Activated CD4-positive, alpha-beta T cell treated with anti-CD3 and anti-CD28 coated beads, Interleukin-2, amount 50 U/mL, for 48 hours (primary cell): ENCODE measurements at places on chromosomes 3 and 15.

DNA sequence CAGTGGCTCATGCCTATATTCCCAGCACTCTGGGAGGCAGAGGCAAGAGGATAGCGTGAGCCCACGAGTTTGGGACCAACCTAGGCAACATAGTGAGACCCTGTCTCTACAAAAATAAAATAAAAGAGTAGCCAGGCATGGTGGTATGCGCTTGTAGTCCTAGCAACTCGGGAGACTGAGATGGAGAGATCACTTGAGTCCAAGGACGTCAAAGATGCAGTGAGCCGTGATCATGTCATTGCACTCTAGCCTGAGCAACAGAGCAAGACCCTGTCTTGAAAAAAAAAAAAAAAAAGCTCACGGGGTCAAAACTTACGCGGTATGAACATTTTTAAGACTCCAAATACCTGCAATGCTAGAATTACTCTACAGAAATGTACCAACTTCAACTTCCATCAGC lies 37.1 kb upstream of the COLQ start:
- no peak for DNase-seq

DNA sequence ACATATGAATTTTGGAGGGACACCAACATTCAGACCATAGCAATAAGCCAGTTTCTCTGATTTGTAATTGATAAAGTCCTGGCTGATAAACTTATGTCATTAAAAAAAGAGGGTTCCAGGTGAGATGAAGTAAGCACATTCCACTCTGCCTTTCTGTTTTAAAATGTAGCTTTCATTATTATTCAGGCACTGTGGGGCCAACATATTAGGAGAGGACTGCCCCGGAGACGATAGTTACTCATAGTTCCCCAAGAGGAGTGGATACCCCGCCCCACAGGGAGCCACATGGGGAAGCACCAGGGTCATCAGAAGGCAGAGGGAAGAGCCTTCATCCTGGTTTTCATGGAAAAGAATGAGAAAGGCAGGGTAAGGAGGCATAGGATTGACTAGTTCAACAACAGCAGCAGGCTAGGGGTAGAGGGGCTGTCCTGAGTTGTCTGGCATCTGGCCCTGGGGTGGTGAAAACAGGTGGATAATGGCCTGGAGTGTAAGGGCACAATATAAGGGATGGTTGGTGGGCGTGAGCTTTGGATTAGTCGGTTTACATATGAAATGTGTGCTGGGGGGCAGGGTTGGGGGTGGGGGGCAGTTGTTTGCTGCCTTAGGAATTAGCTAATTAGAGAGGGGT lies 78.7 kb upstream of the PROK2 start:
- DNase-seq = no peak

- no peak for DNase-seq
Measured at GRCh38 chr3:24046214-24046613, 101.1 kb downstream of the NR1D2 start.

DNA sequence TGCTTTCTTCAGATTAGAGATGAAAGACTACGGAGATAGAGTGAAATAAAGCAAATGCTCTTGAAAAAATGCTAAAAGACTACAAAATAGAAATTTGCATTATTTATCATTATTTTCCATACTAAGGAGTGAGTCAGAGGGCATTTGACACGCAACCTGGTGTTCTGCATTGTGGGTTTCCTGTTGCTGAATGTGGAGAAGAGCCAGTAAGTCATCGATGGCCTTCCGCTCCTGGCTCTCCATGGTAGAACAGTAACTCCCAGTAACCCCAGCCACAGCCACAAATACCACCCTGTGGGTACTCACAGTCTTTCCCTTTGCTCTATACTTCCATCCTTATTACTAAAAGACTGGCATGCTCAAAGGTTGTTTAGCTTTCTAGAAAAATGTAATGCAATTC lies 61.5 kb downstream of the CGGBP1 start:
- DNase-seq = peak; percentile 50

DNA sequence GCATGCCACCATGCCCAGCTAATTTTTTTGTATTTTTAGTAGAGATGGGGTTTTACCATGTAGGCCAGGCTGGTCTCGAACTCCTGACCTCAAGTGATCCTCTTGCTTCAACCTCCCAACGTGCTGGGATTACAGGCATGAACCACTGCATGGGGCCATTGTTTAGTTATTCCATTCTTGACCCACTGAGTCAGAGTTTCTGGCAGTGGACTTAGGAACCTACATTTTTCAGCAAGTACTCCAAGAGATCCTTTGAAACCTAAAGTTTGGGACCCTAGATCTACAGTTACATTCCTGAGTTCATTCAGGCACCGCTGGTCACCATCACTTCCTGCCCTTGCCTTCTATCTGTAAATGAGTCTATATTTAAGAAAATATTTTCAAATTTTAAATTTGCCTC lies 1.4 kb upstream of the TNFSF10 start:
- DNase-seq = no peak

DNA sequence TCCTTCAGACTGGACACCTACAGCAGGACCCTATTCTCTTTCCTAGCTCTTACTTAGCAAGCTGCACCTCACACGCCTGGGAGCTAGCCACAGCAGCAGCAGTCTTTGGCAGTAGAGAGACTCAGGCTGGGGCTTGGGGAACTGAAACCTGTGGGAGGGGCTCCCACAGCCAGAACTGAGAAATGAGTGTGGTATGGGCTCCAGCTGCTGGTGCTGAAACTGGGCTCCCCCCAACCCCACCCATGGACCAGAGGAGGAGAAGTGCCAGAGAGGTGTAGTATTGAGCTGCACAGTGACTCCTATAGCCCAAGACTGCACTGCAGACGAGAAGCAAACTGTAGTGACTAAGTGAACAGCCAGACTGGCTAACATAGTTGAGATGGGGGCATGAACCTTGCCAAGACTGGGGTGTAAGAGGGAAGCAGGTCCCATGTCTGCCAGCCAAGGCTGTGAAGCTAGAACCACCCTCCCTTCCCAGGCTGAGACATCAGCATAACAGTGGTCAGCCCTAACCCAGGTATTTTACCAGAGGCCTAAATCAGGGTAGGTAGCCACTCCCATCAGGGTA lies 62.5 kb downstream of the MYO5A start:
- peak; percentile 70 for DNase-seq

GRCh38 chr15:101016581-101016980 lies 97.4 kb downstream of the LRRK1 start:
- no peak for DNase-seq

DNA sequence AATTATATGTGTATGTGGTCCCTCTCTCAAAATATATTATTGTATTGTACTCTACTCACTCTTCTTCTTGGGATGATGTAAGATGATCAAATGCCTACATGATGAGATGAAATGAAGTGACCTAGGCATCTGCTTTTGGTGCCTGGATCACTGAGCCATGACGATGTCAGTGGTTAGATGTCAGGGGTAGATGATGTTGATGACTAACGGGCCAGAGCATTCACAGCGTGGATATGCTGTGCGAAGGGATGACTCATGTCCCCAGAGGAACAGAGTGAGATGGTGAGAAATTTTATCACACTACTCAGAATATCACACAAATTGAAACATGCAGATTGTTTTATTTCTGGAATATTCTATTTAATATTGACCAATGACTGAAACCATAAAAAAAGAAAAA lies 233.9 kb upstream of the CADM2 start:
- no peak for DNase-seq

GRCh38 chr3:10515884-10516495 lies 10.6 kb upstream of the ATP2B2 start:
- no peak for DNase-seq

DNA sequence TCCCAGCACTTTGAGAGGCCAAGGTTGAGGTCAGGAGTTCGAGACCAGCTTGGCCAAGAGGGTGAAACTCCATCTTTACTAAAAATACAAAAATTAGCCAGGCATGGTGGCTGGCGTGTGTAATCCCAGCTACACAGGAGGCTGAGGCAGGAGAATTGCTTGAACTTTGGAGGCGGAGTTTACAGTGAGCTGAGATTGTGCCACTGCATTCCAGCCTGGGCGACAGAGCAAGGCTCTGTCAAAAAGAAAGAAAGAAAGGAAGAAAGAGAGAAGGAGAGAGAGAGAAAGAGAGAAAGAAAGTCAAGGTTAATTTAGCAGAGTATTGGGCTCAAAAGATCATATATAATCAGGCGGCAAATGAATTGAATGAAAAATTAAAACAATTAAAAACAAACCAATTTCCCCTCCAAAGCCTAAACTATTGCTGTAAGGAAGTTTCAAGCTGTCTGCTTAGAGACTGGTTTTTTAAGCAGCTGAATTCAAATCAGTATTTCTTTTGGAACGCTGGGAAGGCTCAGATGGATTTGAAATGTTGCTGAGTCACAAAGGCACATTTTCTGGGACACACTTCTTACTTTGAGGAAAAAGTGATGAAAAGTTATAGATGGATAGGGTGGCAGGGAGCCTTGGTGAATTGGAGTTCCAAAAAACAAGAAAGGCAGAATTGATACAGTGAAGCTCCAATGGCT lies 81.3 kb upstream of the BHLHE40 start:
- no peak for DNase-seq

GRCh38 chr15:31147944-31148296 lies 46.4 kb upstream of the TRPM1 start:
- DNase-seq = no peak

DNA sequence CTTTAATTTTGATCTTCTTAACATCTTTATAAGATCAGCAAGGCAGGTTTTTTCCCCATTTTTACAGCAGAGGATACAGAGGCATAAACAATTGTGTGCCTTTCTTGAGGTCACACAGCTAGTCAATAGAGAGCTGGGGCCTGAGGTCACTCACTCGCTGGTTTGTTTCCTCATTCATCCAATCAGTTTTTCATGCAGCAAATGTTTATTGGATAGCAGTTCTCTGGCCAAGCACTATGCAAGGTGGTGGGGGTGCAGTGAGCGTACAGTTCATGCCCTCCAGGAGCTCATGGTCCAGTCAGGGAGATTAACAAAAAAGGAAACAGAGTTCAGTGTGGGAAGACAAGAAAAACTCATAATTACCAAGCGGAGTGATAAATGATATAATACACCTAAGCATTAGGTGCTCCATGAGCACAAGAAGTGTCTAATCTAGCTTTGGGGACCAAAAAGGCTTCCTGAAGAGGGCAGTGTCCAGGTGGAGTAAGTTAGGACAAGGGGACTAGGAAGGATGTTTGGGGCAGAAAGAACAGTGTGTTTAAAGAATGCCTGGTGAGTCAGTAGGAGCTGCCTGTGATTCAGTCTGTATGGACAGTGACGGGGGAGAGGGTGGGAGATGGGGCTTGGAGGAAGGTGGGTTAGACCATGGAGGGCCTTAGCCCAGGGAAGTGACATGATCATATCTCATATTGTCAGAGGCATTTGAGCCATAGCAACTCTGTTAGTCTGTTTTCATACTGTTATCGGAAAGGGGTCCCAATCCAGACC lies 29.3 kb downstream of the MAP2K5 start:
- DNase-seq = no peak

DNA sequence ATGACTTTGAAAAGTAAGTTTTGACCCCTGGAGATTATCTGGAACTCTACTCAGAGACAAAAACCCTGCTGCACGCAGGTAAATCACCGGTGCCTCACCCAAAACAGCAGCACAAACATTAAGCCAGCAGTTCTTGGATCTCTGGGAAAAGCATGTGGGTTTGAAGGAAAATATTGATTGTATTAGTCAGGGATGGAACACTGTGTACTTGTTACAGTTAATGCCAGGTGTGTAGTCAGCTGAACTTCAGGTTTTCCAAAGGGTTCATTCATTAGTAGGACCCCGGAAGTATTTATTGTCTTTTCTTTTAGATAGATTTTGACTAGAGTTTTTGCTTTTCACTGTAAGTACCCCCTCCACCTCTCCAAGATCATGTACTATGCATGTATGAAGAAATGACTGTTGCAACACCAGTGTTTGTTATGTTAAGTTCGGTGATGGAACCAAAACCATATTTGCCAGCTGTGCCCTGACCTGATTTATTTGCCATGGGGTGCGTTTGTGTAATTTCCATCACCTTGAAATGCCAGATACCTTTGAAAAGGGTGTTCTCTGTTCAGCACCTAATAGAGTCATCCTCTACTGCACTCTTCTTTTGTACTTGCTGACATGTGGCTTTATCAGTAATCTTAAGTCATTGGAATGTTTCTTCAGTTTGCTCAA lies 14.5 kb downstream of the ARHGEF26 start:
- no peak for DNase-seq

GRCh38 chr3:190848870-190849269 lies 13.6 kb downstream of the GMNC start:
- DNase-seq = no peak

DNA sequence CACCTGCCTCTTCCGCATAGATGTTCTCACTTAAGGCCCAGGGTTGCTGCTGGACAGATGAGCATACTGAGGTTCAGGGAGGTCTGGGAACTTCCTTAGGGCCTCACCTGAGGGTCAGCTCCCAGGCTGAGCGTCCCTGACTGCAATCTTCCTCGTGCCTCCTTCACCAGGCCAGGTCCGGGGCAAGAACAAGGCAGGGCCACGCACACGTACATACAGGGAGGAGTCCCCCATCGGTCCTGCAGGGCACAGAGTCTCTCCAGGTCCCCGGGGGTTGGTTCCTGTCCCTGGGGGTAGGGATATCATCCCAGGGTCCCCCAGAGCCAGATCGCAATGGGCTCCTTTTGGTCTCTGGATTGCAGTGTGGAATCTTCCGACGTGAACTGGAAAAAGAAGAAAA lies 130.1 kb downstream of the LRRK1 start:
- DNase-seq = no peak

DNA sequence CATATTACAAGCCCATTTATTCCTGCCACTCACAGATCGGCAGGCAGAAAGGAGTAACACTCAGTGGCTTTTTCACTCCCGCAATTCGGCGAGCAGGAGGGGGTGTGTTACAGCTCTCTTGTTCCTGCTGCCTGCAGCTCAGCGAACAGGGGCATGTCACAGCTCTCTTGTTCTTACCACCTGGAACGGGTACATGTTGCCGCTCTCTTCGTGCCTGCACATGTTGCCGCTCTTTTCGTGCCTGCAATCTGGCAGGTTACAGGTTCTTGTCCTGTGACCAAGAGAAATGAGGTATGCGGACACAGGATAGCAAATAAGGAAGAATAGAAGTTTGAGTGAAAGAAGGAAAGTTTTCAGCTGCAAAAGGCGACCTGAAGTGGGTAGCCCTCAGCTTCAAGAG lies 761.4 kb downstream of the NAALADL2 start:
- no peak for DNase-seq
